ENCODE measurements at places on chromosomes 7 and 10.

DNA sequence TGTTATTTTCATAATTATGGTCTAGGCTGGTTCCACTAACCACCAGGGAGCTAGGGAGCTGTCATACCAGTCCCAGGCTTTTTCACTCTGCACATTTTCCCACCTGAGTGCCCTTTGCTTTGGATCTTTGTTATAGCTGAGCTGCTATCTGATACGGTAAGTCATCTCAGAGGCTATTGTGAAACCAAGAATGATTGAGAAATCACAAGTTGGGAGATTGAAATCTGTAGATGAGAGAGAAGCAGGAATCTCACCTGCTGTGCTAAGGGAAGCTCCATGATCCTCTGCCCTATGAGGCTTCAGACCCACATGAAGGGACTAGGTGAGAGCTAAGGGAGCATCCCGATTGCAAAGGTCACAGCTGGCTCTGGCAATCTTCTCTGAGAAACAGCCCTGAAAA is 307.8 kb downstream of the REEP3 start:
- DNase-seq: no peak

- no peak for DNase-seq
Observed at GRCh38 chr10:98377001-98377400, 38.0 kb downstream of the PYROXD2 start.

GRCh38 chr10:20740120-20740519 is 157.0 kb downstream of the NEBL start:
- DNase-seq: no peak

DNA sequence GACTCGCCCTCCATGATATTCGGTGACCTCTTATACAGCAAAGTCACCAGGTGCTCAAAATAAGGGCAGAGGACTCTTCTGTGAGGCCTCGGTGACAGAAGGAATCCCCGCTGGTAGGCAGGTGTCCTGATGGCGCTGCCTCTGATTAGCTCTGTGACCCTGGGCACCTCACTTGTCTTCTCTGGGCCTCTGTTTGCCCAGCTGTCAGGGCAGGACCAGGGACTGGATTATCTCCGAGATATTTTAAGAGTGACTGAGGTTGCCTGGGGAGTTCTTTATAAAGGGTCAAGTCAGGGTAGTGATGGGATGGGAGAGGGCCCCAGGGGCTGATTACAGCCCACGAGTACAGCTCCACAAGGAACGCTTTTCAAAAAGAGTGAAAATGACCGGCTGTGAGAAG is 70.9 kb upstream of the SAMD8 start:
- DNase-seq: no peak

GRCh38 chr7:16791905-16792698 is 12.7 kb downstream of the AGR2 start:
- DNase-seq: no peak

- DNase-seq: no peak
Observed at GRCh38 chr10:15444105-15445005, 73.3 kb upstream of the FAM171A1 start.

GRCh38 chr7:1700086-1700485 is 30.0 kb downstream of the ELFN1 start:
- no peak for DNase-seq

DNA sequence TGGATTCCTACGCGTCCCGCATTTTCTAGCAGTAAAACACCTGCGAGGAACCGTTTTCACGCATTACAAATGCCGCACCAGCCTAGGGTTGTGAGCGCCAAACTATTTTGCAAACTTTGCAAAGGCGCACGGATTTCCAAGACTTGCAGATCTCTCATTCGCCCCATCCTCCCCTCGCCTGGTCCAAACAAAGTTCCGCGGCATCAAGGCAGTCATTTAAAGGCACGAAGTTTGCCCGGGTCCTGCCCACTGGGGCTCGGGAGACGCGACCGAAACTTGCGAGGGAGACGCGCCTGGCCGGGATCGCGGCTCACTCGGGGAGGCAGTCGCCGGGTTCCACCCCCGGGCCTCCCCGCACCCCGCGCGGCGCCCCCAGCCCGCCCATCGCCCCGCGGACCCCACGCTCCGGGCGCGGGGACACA is 613 bp downstream of the USP6NL start:
- DNase-seq: no peak
